HepG2 (cell line): ENCODE measurements at places on chromosomes 16 and 17.

GRCh38 chr16:81521141-81521626 is 76.6 kb downstream of the CMIP start:
- H3K27me3 ChIP-seq: no peaks in the 10 kb centered on the region
- peaks cover 48% of the 10 kb centered on the region for H3K4me1 ChIP-seq
- H3K27ac ChIP-seq: no peak overlapping the region
- H3K36me3 ChIP-seq: peaks cover 17% of the 10 kb centered on the region
- DNase-seq: no peak
- H3K4me3 ChIP-seq: no peak overlapping the region

DNA sequence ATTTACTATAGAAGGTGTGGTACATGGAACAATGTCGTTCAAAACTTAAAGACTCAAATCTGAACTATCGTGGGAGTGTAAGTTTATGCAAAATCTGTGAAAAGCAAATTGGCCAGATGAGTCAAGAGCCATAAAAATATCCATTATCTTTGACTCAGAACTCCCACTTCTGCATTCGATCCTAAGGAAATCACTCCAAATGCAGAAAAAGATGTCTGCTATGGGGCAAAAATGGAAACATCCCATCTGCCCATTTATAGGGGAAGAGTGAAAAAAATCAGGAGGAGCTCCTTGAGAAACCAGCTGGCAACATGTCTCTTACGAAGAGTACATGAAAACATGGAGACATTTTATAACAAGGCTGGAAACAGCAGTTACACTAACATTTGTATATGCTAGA is 43.6 kb upstream of the CCDC182 start:
- H3K4me3 ChIP-seq: no peak overlapping the region
- peaks cover 3% of the 10 kb centered on the region; the same call in 1 of the 2 replicates for H3K27me3 ChIP-seq
- H3K36me3 ChIP-seq: no peaks in the 10 kb centered on the region
- no peaks in the 10 kb centered on the region for H3K4me1 ChIP-seq
- no peak for DNase-seq

DNA sequence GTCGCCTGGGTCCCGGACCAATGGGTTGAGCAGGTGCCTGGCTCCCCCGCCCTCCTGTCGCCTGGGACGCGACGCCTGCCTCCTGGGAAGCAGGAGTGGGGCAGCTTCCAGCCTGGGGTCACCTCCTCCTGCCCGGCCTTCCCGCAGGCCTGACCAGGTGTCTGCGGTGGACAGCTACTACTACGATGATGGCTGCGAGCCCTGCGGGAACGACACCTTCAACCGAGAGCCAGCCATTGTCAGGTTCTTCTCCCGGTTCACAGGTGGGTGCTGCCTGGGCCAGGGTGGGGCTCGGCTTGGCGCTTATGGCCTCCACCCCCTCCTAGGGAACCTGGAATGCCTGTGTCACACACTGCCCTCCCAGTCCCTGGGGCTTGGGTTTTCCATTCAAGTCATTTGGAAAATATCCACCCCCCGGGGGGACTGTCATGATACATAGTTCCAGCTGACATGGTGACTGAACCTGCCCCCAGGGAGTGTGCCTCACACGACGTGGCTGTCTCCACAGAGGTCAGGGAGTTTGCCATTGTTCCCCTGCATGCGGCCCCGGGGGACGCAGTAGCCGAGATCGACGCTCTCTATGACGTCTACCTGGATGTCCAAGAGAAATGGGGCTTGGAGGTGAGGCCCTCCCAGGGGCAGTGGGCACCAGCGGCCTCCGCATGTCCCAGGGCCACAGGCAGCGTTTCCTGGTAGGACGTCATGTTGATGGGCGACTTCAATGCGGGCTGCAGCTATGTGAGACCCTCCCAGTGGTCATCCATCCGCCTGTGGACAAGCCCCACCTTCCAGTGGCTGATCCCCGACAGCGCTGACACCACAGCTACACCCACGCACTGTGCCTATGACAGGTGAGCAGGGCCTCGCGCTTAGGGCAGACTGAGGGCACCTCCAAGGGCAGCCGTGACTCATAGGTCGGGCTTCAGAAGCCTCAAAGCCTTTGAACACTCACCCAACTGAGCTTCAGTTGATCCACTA is 2.3 kb downstream of the DNASE1 start:
- H3K36me3 ChIP-seq: peaks cover 18% of the 10 kb centered on the region
- DNase-seq: no peak
- peaks cover 42% of the 10 kb centered on the region for H3K4me1 ChIP-seq
- no peak overlapping the region for H3K27ac ChIP-seq
- H3K4me3 ChIP-seq: no peak overlapping the region
- H3K27me3 ChIP-seq: no peaks in the 10 kb centered on the region

- H3K4me1 ChIP-seq: peaks cover 42% of the 10 kb centered on the region
- H3K27me3 ChIP-seq: no peaks in the 10 kb centered on the region
- H3K27ac ChIP-seq: no peak overlapping the region
- DNase-seq: no peak
- no peak overlapping the region for H3K4me3 ChIP-seq
Measured at GRCh38 chr16:81637336-81638235, 141.5 kb upstream of the PLCG2 start.

- no peak overlapping the region for H3K27ac ChIP-seq
- no peak overlapping the region for H3K4me3 ChIP-seq
- no peak for DNase-seq
- H3K4me1 ChIP-seq: peaks cover 8% of the 10 kb centered on the region
- peaks cover 13% of the 10 kb centered on the region; the same call in 1 of the 2 replicates for H3K27me3 ChIP-seq
Measured at GRCh38 chr16:73546341-73546845, 498.5 kb upstream of the ZFHX3 start.

DNA sequence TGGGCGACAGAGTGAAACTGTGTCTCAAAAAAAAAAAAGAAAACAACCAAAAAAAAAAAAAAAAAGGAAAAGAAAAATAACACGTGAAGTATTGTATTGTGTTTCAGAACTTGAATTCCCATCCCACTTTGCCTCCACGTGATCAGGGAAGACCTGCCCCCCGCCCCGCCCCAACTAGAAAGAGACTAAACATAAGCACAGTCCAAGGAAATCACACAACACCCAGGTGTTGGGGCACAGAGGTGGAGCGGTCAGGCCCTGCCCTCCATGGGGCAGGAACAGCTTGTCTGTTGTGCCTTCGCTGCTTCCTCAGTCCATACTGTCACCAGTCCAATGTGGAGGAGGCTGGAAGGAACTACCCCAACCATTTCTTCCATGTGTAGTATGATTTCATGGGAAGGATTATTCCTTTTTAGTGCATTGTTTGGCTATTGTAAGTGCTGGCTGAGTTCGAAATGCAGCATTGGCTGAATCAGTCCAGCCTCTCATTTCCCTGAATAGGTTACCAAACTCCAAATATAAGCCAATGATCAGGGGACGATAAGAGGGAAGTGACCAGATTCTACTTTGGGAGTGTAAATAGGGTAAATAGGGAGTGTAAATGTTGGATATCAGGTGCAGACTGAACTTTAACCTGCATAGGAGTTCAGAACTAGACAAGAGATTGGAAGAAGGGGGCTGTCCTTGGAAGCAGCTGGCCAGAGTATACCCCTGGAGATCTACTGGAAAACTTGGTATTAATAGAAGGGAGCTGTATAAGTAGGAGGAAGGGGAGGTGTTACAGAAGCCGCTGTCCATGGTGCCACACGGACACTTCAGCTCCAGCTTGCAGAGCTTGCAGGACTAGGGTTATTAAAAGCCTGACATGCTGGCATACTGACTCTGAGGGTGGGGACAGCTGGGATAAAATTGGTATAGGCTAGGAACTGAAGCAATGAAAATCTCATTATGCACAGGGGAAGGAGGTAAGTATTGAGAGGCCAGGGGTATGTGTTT is 50.7 kb downstream of the TANGO6 start:
- no peaks in the 10 kb centered on the region for H3K36me3 ChIP-seq
- H3K27ac ChIP-seq: no peak overlapping the region
- H3K4me1 ChIP-seq: peaks cover 37% of the 10 kb centered on the region
- no peaks in the 10 kb centered on the region for H3K27me3 ChIP-seq

DNA sequence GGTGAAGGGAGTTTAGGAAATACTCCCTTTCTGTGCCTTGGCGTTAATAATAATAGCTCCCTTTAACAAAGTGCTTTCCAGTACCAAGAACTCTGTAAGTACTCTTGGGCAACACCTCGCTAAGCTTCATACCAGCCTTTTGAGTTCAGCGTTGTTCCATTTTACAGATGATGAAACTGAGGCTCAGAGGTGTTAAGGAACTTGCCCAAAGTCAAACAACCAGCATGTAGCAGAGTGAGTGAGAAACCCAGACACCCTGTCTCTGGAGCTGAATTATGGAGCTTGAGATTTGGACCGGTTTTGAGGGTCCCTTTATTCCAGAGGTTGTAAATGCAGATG is 607 bp downstream of the KATNIP start:
- peak overlapping the region; percentile 64 for H3K27ac ChIP-seq
- H3K4me3 ChIP-seq: peak overlapping the region; percentile 85
- peaks cover 34% of the 10 kb centered on the region for H3K4me1 ChIP-seq
- no peaks in the 10 kb centered on the region for H3K27me3 ChIP-seq
- no peak for DNase-seq

DNA sequence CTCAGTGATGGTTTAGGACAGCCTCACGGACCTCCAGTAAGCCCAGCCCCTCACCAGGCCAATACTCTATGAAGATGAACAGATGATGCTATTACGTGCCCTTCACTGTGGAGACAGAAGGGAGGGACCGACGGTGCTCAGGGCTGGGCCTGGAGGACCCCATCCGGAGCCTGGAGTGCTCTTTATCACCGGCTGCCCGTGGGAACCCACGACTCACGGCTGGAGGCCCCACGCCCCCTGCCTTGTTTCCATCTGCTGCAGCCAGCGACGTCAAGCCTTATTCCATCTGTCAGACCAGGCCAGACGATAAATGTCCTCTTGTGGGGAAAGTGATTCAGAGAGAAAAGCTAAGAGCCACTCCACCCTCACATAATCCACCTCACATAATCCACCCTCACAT is 4.0 kb upstream of the TIMM22 start:
- H3K27ac ChIP-seq: no peak overlapping the region
- no peak overlapping the region for H3K4me3 ChIP-seq
- DNase-seq: no peak
- peaks cover 3% of the 10 kb centered on the region; the same call in 1 of the 3 replicates for H3K27me3 ChIP-seq

DNA sequence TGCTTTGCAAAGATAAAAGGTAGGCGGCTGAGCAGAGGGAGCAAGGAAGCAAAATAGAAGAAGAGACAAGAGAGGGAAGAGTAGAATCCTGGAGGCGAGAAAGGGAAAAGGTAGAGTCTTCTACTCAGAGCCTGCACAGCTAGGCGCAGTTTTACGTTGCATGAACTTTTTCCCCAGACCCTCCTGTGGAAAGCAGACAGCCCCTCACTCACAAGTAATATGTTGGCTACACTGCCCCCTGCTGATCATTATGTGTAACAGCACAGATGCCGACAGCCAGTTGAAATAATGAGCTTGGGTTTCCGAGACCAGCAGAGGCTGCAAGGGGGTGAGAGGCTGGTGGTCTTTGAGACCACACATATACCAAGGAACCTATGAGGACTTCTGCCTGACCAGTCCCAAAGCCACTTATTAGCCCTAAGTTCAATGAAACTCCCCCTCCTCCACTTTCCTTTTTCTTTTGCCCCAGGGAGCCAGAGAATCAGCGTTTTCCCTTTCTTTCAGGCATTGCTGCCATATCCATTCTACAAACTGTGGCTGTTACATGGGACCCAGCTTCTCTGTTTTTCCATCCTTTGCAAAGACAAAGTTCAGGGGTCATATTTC is 22.5 kb upstream of the CMTR2 start:
- H3K27me3 ChIP-seq: no peaks in the 10 kb centered on the region
- DNase-seq: peak; percentile 54
- H3K4me3 ChIP-seq: no peak overlapping the region

- no peak overlapping the region for H3K4me3 ChIP-seq
- H3K36me3 ChIP-seq: no peaks in the 10 kb centered on the region
- no peak for DNase-seq
- no peak overlapping the region for H3K27ac ChIP-seq
- H3K4me1 ChIP-seq: peaks cover 5% of the 10 kb centered on the region
Measured at GRCh38 chr17:8794636-8795035, 4.5 kb downstream of the MFSD6L start.

- DNase-seq: no peak
- H3K27me3 ChIP-seq: peaks cover 59% of the 10 kb centered on the region
- no peaks in the 10 kb centered on the region for H3K4me1 ChIP-seq
- H3K4me3 ChIP-seq: no peak overlapping the region
Measured at GRCh38 chr16:86630471-86630870, 52.1 kb downstream of the FOXL1 start.

- H3K36me3 ChIP-seq: no peaks in the 10 kb centered on the region
- no peaks in the 10 kb centered on the region for H3K4me1 ChIP-seq
- no peaks in the 10 kb centered on the region for H3K27me3 ChIP-seq
- no peak for DNase-seq
- no peak overlapping the region for H3K4me3 ChIP-seq
Measured at GRCh38 chr16:17084130-17084529, 386.6 kb downstream of the XYLT1 start.

DNA sequence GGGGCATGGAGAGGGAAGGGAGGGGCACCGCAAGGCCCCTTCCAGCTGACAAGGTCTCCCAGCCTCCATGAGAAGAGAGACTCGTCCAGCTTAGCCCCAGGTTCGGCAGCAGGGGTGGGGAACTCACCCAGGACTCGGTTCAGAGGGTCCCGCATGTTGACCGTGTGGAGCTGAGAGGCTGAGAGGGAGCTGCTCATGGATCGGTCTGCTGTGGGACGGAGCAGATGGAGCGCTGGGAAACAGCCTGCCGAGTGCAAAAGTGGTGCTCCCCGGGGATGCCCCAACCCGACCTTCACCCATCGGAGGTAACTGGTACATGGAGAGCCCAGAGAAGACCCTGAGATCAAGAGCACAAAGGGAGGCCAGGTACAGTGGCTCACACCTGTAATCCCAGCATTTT is 4.9 kb downstream of the CSF3 start:
- peaks cover 45% of the 10 kb centered on the region; the same call in 2 of the 3 replicates for H3K36me3 ChIP-seq
- peaks cover 14% of the 10 kb centered on the region for H3K4me1 ChIP-seq
- H3K27me3 ChIP-seq: no peaks in the 10 kb centered on the region
- H3K4me3 ChIP-seq: no peak overlapping the region
- DNase-seq: no peak
- H3K27ac ChIP-seq: no peak overlapping the region

DNA sequence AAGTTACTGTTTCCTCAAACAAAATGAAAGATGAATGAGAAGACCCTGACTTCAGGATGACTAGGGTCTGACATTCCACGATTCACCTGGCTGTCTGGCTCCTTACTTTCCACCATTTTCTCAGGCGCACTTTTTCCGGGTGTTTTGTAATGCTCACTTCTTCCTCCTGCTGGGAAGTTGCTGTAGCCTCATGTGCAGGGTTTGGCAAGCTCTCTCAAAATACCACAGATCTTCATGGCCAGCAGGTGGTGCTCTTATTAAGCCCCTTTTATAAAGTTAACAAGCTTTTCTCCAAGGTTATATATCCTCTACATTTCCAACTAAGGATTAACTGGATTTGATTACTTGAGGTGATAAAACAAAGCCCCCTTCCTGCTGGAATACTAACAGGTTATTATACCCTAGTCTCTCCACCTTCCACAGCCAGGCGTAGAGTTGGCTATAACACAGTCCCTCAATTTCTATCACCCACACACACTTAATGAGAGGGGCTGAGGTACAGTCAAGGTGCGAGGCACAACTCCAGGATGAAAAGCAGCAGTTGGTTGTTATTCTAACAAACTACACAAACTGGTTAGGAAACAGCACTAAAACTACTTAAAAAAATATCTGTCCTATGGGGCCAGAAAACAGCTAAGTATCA is 45.4 kb downstream of the STH start:
- H3K27ac ChIP-seq: no peak overlapping the region
- no peak overlapping the region for H3K4me3 ChIP-seq
- peaks cover 84% of the 10 kb centered on the region for H3K36me3 ChIP-seq
- no peaks in the 10 kb centered on the region for H3K27me3 ChIP-seq

GRCh38 chr16:21244518-21245215 is 11.2 kb downstream of the ANKS4B start:
- no peak overlapping the region for H3K4me3 ChIP-seq
- DNase-seq: no peak
- peaks cover 43% of the 10 kb centered on the region for H3K4me1 ChIP-seq
